Kidney capillary endothelial cell (primary cell): ENCODE measurements at places on chromosomes 13 and 19.
A peak's percentile ranks its signal among the peaks of the same experiment; 100 is the strongest.

- no peak for DNase-seq
Observed at GRCh38 chr13:49246850-49247642, 679 bp upstream of the CDADC1 start.

- peak; percentile 64 for DNase-seq
Observed at GRCh38 chr19:32330213-32330857, 15.1 kb upstream of the ZNF507 start.

DNA sequence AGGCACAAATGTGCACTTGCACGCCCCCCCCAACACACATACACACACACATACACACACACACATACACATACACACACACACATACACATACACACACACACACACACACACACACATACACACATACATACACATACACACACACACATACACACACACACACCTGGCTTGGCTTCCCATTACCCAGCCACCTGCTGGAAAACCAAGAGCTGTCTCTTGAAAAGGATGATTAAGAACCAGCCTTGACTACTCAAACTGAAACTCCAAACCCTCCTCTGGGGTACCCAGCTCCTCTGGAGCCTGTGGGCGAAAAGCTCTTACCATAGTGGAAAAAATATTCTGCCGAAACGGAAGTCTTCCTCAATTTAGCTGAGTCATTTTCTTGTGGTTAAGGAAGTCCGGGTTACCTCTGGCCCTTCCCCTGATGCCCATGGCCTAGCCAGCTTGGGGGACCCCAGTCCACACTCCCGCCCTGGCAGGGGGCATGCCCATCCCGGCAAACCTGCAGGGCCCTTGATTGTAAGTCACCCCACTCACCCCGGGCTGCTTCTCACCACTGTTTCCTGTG is 21.9 kb downstream of the CEBPA start:
- DNase-seq = no peak

- DNase-seq = no peak
Observed at GRCh38 chr13:36131931-36132297, 732 bp upstream of the DCLK1 start.

- DNase-seq = no peak
Observed at GRCh38 chr13:98199480-98199879, 22.4 kb upstream of the RNF113B start.

GRCh38 chr19:56191115-56191514 is 6.5 kb downstream of the ZSCAN5B start:
- DNase-seq = no peak

DNA sequence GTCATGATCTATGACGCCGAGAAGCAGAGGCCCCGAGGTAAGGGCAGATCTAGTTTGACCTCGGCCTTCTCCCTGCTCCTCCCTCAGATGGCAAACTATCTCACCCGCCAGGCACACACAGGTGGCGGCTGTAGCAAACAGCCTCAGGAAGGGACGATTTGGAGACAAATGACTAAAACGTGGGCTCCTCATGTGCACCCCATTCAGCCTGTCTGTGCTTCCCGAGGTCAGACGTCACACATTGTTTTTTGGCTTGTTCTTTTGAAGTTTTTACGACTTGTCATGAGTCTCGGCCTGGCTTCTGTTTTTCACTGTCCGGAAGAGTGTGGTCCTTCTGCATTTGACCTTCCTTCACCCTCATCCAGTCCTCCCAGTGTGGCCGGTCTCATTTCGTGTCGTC is 15.0 kb downstream of the DAZAP1 start:
- no peak for DNase-seq

- DNase-seq = no peak
Observed at GRCh38 chr13:100790405-100790804, 115.8 kb upstream of the TMTC4 start.

DNA sequence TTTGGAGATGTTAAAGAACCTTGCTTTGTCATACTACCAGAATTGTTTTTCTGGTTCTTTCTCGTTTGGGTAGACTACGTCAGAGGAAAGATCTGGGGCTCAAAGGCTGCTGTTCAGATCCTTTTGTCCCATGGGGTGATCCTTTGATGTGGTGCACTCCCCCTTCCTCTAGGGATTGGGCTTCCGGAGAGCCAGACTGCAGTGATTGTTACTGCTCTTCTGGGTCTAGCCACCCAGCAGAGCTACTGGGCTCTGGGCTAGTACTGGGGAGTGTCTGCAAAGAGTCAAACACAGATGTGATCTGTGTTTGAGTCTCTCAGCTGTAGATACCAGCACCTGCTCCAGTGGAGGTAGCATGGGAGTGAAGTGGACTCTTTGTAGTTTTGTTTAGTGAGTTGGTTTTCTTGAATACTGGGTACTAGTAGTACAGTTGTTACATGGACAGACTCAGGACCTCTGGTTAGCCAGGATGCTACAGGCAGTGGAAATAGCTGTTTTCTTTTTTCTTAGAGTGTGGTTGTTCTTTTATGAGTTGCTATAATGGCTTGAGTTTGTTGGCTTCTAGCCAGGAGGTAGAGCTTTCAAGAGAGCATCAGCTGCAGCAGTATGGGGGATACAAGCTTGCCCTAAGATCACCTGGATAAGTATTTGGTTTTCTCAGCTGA is 34.4 kb downstream of the DNAJC15 start:
- no peak for DNase-seq

DNA sequence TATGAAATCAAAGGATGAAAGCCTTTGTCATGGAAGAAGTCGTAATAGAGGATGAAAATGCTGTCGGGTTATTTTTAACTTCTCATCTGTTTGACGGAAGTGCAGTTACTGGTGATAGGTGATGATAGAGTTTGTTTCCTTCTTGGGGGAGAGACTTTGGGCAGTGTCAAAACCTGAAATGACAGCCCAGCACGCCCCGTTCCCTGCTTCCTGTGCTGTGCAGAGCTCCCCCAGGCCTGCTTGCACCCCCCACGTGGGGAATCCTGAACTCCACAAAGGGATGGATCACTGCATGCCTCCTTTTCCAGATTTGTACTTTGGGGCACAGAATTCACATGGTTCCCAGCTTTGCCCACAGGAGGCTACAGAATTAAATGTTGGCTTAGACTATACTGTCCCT is 102.7 kb downstream of the ATP11A start:
- DNase-seq = no peak

DNA sequence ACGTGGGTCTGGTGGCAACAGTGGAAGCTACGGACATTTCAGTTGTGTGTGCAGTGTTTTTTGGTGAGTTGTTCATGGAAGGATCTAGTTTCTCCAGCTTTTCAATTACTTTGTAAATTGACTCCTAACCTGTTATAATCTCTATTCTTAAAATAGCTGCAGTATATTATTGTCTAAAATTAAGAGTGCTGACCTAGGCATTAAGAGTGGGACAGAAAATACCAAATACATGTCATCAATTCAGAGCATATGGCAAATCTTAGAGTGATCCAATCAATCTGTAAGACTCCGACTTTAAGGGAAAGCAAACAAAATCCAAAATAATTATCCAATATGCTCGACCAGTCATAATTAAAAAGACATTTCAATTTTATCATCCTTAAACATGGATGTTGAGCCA is 338.1 kb upstream of the PCDH9 start:
- DNase-seq = no peak
